Neuronal stem cell (in vitro differentiated cells): ENCODE measurements at places on chromosomes 12 and 14.
A peak's percentile ranks its signal among the peaks of the same experiment; 100 is the strongest.

DNA sequence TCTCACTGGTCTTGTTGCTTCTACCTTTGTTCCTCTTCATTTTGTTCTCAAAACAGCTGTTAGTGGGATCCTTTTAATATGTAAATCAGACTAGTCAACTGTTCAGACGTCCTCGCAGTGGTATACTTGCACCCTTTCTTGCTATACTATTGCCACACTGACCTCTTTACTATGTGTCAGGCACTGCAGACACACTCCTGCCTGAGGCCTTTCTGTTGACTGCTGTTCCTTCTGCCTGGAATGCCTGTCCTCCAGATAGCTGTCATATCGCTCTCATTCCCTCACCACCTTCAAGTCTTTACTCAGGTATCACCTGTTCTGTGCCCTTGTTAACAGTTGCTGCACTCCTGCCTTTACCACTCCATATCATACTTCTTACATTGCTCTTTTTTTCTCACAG, 90.0 kb upstream of the TMEM263 start:
- H3K36me3 ChIP-seq: peaks cover 35% of the 10 kb centered on the region
- peaks cover 21% of the 10 kb centered on the region for H3K4me1 ChIP-seq
- H3K27ac ChIP-seq: no peak overlapping the region
- no peak overlapping the region for H3K4me3 ChIP-seq

DNA sequence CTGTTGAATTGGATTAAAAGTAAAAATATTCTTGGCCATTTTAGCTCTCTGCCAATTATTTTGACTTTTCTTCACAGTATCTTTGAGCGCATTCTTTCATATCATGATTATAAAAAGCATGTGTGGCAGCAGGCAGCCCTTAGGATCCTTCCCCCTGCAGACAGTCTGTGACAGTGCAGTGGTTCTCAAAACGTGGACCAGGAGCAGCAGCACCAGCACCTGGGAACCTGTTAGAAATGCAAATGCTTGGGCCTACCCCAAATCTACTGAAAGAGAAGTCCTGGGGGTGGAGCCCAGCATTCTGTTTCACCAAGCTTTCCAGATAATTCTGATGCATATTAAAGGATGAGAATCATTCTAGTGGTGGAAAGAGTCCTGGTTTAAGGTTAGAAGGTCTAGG, 155.6 kb downstream of the MON2 start:
- H3K36me3 ChIP-seq: no peaks in the 10 kb centered on the region
- H3K27ac ChIP-seq: no peak overlapping the region
- no peak overlapping the region for H3K4me3 ChIP-seq
- no peak for DNase-seq
- H3K4me1 ChIP-seq: peaks cover 10% of the 10 kb centered on the region
- no peaks in the 10 kb centered on the region for H3K27me3 ChIP-seq

- no peak for DNase-seq
- no peak overlapping the region for H3K4me3 ChIP-seq
- H3K36me3 ChIP-seq: no peaks in the 10 kb centered on the region
- H3K27me3 ChIP-seq: no peaks in the 10 kb centered on the region
- no peaks in the 10 kb centered on the region for H3K4me1 ChIP-seq
Observed at GRCh38 chr12:34398366-34398705, 376.0 kb downstream of the ALG10 start.

DNA sequence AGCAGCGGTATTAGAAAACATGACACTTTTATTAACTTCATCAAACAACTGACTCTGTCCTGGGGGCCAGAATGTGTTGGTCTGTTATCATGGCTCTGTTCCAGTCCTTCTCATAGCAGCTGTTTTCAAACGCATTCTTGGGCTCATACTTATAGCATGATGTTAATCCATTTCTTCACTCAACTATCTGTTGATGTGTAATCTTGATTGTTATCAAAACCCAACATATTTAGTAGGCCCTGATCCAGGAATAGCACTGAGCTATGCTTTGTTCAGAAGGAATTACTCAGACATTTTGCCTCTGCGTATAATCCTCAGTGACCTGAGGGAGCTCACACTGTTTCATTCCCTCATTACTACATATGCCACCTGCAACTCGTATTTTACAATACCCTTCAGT, 315.9 kb downstream of the BMP4 start:
- H3K36me3 ChIP-seq: no peaks in the 10 kb centered on the region
- no peaks in the 10 kb centered on the region for H3K27me3 ChIP-seq
- no peak for DNase-seq
- no peak overlapping the region for H3K27ac ChIP-seq

DNA sequence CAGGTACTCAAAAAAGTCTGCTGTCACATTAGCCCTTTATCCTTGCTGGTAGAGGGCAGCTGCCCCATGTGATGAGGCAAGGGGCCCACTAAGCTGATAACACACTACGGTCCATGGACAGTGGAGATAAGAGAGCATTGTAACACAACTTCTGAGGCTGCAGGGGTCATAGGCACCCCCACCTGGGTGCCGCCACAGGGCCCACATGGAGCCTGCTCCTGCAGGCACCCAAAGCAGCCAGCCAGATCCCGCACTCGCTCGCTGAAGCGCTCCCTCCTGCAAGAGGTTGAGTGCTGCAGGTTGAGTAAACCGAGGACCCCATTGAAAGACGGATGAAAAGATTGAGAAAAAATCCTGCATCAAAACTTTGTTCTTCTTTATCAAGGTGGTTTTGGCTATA, 566.3 kb upstream of the NOVA1 start:
- H3K27ac ChIP-seq: no peak overlapping the region
- no peak overlapping the region for H3K4me3 ChIP-seq
- no peaks in the 10 kb centered on the region for H3K36me3 ChIP-seq
- H3K27me3 ChIP-seq: no peaks in the 10 kb centered on the region
- H3K4me1 ChIP-seq: no peaks in the 10 kb centered on the region
- no peak for DNase-seq

DNA sequence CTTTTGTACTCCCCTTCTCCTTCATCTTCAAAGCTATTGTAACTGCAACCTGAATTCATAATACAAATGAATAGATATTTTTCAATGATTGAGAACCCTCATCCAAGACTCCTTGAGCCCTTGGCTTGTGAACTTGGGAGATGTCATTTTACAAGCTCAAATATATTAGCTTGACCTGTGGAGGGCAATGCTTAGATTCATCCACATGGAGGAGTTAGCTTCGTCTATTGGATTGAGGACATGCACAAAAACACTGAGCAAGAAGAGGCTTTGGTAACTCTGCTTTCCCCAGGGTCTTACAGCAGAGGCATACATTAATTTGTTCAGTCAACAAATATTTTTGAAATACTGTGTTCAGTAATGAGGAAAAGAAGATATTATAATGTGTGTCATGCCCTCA, 101.1 kb downstream of the OTOGL start:
- peaks cover 21% of the 10 kb centered on the region for H3K4me1 ChIP-seq
- no peaks in the 10 kb centered on the region for H3K27me3 ChIP-seq
- H3K36me3 ChIP-seq: no peaks in the 10 kb centered on the region
- no peak overlapping the region for H3K27ac ChIP-seq

GRCh38 chr12:72089678-72090077, 151.0 kb downstream of the TPH2 start:
- H3K4me3 ChIP-seq: no peak overlapping the region
- DNase-seq: no peak
- H3K27me3 ChIP-seq: no peaks in the 10 kb centered on the region
- no peak overlapping the region for H3K27ac ChIP-seq
- H3K4me1 ChIP-seq: no peaks in the 10 kb centered on the region

GRCh38 chr12:57783861-57784260, 1.3 kb downstream of the TSFM start:
- DNase-seq: no peak
- peaks cover 3% of the 10 kb centered on the region for H3K4me1 ChIP-seq
- H3K27ac ChIP-seq: no peak overlapping the region
- H3K4me3 ChIP-seq: peak overlapping the region; percentile 9
- no peaks in the 10 kb centered on the region for H3K27me3 ChIP-seq

DNA sequence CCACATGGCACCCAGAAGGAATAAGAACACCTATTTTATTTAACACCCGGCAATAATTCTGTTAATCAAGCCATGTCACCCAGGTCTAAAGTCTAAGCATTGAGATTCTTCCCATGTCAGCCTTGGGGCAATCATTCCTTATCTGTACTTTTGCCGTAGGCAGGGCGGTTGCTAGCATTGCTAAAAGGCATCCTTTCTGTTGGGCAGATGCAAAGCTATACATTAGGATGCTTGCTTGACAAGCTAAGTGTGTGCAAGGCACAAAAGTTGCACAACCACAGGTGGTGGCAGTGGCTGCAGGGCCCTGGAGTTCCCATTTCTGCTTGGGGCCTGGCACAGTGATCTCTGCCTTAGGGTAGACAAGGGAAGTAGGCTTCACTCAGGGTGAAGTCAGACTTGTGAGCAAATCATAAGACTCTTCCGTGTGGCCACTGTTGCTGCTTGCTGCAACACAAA, 12.5 kb upstream of the GALNT6 start:
- no peak overlapping the region for H3K4me3 ChIP-seq

DNA sequence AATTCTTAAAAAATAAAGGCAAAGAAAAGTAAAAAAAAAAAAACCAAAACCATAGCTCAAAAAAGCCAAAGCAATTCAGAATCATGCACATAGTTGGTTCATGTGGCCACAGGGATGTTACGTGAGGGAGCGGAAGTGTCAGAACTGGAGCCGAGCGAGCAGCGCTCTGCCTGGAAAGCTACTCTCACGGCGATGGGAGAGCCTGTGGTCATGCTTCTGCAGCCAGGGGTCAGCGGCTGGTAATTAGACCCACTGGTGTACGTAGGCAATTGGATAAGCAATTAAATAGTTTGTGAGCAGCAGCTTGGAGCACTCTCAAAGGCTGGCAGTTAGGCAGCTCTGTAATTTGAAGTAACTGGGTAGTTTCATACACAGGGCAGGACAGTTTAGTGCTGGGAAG, 58.1 kb downstream of the TRHDE start:
- H3K4me1 ChIP-seq: no peaks in the 10 kb centered on the region
- H3K4me3 ChIP-seq: no peak overlapping the region
- H3K36me3 ChIP-seq: no peaks in the 10 kb centered on the region
- peak; percentile 20 for DNase-seq

DNA sequence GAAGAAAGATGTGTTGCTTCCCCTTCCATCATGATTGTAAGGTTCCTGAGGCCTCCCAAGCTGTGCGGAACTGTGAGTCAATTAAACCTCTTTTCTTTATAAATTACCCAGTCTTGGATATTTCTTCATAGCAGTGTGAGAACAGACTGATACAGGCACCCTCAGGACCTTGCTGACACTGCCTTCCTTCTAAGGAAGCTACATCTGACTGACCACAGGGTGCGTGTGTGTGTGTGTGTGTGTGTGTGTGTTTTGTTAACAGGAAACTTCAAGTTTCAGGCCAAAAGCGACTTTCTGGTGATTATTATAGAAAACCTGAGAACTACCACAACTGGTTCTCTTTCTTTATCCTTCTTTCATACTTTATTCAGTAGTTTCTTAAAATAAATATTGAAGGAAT, 149.0 kb downstream of the CAPZA3 start:
- no peaks in the 10 kb centered on the region for H3K27me3 ChIP-seq
- DNase-seq: no peak
- no peaks in the 10 kb centered on the region for H3K36me3 ChIP-seq
- H3K4me1 ChIP-seq: peaks cover 4% of the 10 kb centered on the region

- no peaks in the 10 kb centered on the region for H3K27me3 ChIP-seq
- no peaks in the 10 kb centered on the region for H3K36me3 ChIP-seq
- no peak for DNase-seq
- no peaks in the 10 kb centered on the region for H3K4me1 ChIP-seq
- H3K27ac ChIP-seq: no peak overlapping the region
Observed at GRCh38 chr12:105672121-105672975, 341.9 kb downstream of the C12orf75 start.

DNA sequence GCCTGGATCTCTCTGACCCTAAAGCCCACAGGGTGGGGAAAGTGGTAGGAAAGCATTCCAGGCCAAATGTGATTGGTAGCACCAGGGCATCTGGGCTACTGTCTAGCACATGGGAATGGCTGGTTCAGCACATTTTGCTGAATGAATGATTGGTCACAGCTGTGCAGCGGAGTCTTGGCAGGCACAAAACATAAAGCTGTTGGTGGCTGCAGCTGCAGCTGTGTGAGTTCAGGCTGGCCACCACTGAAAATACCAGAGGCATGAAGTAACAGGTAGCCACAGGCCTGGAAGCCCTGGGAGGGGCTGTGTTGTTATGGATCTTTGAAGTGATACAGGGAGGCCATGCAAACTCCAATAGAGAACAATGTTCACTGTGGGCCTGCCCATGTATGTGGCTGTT, 72.7 kb downstream of the MYRFL start:
- H3K4me1 ChIP-seq: peaks cover 12% of the 10 kb centered on the region
- no peak for DNase-seq
- no peak overlapping the region for H3K4me3 ChIP-seq

GRCh38 chr14:66395300-66395699, 90.9 kb upstream of the CCDC196 start:
- no peaks in the 10 kb centered on the region for H3K4me1 ChIP-seq
- no peak overlapping the region for H3K4me3 ChIP-seq
- no peaks in the 10 kb centered on the region for H3K27me3 ChIP-seq
- no peak overlapping the region for H3K27ac ChIP-seq
- no peak for DNase-seq
- no peaks in the 10 kb centered on the region for H3K36me3 ChIP-seq

GRCh38 chr12:110266980-110267620, 13.9 kb upstream of the ATP2A2 start:
- no peaks in the 10 kb centered on the region for H3K27me3 ChIP-seq
- peak overlapping the region; percentile 22 for H3K27ac ChIP-seq
- no peak overlapping the region for H3K4me3 ChIP-seq
- no peaks in the 10 kb centered on the region for H3K36me3 ChIP-seq

DNA sequence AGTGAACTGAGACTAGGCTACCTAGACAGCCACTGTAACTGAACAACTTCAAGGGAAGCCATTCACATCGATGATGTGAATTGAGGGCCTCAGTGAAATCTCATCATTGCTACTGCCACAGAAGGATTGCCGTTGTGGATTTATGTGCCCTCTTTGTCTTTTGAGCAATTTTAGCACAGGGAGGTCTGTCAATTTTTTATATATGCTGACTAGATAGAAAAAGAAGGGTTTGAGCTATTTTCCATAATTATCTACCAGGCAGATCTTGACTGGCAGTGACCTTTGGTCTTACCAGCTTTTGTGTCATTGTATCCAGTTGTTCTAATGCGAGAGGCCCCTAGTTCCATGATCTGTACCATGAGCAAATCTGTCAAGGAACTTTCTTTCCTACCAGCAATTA, 179.4 kb downstream of the ERC1 start:
- H3K27me3 ChIP-seq: no peaks in the 10 kb centered on the region
- no peak for DNase-seq
- H3K4me3 ChIP-seq: no peak overlapping the region

GRCh38 chr12:99146730-99147129, 500.8 kb upstream of the GARIN6 start:
- H3K27ac ChIP-seq: peak overlapping the region; percentile 62
- no peak overlapping the region for H3K4me3 ChIP-seq
- H3K27me3 ChIP-seq: no peaks in the 10 kb centered on the region
- H3K36me3 ChIP-seq: no peaks in the 10 kb centered on the region
- DNase-seq: no peak

- H3K36me3 ChIP-seq: no peaks in the 10 kb centered on the region
- H3K4me1 ChIP-seq: peaks cover 7% of the 10 kb centered on the region
- peak overlapping the region; percentile 100 for H3K27ac ChIP-seq
- DNase-seq: no peak
Observed at GRCh38 chr14:102591372-102591943, 991 bp upstream of the RCOR1 start.

GRCh38 chr12:64273527-64274403, 51.7 kb upstream of the KICS2 start:
- no peak overlapping the region for H3K27ac ChIP-seq
- DNase-seq: no peak
- no peaks in the 10 kb centered on the region for H3K27me3 ChIP-seq
- H3K4me1 ChIP-seq: peaks cover 2% of the 10 kb centered on the region
